Fibroblast of skin of abdomen (primary cell): ENCODE measurements at places on chromosomes 7 and 10.

DNA sequence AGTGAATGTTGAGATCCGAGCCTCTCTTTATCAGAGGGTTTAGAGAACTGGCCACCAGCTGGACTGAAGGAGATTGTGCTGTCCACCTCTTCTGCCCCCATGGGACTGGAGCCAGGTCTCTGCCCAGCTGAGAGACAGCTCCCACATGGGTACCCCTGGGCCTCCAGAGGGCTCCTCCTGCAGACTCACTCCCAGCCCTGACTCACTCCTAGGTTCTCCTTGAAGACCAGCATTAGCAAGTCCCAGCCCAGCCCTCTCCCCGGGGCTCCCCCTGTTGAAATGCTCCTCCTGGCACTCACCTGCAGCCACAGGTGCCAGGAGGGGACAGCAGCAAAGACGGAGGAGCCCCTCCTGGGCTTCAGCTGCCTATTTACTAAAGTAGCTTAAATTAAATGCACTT lies 126.9 kb downstream of the CXCL12 start:
- no peak for DNase-seq

GRCh38 chr10:43236176-43236850 lies 30.6 kb downstream of the RASGEF1A start:
- DNase-seq: no peak

GRCh38 chr10:14276210-14276609 lies 54.5 kb downstream of the FRMD4A start:
- DNase-seq: no peak

DNA sequence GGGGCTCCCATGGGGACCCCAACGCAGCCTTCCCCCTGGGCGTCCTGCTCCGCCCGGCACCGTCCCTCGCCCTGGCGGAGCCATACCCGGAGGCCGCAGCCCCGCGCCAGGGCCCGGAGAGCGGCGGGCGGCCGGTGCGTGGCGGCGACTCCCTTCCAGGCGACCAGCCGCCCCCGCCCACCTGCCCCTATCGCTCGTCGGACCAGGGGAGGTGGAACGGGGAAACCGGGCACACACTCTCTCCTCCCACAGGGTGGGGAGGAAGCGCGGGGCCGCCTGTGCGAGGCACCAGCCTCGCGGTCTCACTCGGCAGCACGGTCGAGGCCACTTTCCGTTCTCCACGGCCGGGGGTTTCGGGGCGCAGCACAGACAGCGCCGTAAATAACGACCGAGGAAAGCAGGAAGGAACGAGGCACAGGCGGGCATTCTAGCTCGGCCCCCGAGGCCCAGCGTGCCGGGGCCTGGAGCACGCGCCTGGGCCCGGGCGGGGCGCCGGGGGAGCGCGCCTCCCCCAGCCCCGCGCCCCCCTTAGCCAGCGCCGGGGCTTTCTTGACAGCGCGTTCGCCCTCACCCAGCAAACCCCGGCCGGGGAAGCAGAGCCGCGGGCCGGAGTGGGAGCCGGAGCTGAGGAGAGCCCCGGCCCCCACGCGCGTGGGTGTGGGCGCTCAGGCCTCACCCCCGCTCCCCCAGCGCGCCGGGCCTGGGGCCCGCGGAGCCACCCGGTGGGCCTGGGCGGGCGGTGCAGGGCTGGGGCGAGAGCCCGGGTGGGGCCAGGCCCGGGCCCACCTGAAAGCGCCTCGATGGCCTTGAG lies 936 bp downstream of the IGF2BP3 start:
- no peak for DNase-seq

GRCh38 chr10:14523286-14523685 lies 192.6 kb upstream of the FRMD4A start:
- DNase-seq: no peak

DNA sequence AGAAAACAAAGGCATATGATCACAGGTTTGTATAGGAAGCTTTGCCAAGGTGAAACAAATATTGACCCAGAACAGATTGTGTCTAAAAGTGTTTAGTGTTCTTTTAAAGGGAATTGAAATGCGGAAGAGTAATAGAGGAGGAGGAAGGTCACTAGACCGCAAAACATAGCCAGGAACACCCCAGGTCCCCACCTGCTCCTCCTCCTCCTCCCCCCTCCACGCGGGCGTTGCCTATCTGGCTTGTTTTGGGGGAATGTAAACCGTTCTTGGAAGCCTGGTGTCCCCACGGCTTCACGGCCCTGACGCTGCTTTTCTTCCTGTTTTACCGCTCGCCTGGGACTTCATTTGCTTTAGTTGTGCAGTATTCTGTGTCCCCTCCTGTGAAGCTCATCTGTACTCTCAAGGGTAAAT lies 81.0 kb upstream of the PFKP start:
- no peak for DNase-seq

- DNase-seq: peak; percentile 24
Measured at GRCh38 chr10:112778579-112778978, 171.5 kb upstream of the TCF7L2 start.

DNA sequence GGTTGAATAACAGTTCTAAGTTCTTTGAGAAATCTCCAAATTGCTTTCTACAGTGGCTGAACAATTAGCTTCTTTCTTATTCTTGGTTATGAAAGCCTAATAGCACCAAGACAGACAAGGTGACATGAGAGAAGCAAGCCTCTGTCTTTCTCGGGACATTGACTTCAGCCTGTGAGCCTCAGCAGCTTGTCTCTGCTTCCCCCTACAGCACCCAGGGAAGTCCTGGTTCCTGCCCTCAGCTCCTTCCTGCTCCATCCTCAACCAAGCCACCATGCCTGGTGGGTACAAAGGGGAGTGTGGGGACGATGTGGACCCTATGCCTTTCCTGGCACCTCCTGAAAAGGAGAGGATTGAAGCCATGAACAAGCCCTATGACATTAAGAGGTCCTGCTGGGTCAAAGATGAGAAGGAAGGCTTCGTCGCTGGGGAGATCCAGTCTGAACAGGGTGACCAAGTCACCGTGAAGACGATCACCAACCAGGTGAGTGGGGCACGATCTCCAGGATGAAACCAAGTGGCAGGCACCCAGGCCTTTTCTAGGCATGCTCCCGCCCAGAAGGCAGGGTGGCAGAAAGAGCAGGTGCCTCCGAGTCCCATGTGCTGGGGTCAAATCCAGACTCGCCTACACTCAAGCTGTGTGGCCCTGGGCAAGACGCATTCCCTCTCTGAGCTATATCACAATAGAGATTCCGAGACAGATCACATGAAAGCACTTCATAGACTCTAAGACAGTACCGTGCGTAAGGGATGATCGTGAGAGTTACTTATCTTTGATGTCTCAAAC lies 30.8 kb upstream of the KPNA7 start:
- no peak for DNase-seq

DNA sequence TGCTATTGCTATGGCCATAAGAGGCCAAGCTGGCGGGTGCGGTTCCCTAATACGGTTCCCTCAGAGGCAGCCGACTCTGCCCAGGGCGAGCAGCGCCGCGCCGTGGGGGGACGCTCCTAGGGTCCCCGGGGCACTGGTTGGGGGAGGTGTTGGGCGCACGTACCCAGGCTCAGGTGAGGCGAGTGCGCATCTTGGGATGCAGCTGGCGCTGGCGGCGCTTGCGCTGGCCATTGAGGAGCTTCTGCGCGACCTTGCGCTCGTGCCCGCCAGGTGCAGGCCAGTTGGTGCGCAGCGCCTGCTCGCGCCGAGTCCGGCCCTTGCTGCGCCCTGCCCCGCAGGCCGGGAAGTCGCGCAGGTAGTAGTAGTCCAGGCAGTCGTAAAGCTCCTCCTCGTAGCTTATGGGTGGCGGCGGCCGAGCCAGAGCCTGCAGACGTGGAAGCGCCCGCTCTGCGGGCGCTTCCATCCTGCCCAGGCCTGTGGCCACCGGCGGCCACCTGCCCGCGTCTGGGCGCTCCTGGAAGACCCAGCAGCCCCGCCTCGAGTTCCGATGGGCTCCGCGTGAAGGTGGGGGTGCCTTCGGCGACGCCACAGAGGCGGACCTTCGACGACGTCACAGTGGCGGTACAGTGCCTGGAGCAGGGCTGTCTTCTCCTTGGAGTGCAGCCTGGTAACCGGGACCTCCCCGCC lies at the start of gene NUPR2:
TSS of gene NUPR2 (minus strand) at position 566 of the 687 bp plus-strand sequence. CDS start at position 463, 103 bp downstream.
- DNase-seq: no peak

GRCh38 chr7:28565980-28566379 lies 153.7 kb downstream of the CREB5 start:
- DNase-seq: peak; percentile 80

DNA sequence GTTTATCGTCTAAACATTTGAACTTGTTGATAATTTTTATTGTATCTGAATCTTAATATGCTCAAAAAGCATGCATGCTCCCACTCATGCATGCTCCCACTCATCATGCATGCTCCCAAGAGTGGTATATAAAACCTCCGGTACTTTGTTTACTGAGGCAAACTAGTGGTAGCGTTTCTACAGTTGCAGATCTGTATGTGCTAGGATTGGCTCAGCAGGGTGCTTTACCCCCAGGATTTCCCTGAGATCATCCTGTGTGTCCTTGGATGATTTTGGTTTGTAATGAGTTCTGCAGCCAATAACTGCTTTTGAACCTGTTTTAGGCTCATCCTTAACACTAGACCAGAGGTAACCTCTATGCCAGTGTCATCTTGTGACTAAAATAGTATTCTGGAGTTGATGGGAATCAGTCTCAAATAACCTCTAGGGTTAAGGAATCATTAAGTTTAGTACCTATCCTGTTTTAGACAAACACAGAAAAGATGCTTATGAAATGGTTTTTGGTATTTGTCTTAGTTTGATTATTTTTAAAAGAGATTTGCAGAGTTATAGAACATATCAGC lies 40.4 kb downstream of the PHTF2 start:
- no peak for DNase-seq

DNA sequence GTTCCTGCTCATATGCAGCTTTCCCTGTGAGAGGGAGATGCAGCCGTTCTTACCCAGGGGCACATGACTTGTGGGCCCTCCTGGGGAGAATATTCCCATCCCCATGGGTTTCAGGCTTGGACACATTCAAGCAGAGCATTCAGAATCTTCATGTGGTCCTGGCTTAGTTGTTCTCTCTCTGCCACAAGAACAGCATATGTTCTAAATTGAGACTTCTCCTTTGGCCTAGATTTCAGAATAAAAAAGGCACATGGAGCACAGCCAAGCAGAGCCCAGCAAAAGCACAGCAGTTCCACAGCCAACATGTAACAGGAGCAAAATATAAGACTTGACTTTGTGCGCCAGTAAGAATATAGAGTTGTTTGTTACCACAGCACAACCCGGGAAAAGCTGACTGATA lies 306.4 kb upstream of the MYO3A start:
- no peak for DNase-seq

DNA sequence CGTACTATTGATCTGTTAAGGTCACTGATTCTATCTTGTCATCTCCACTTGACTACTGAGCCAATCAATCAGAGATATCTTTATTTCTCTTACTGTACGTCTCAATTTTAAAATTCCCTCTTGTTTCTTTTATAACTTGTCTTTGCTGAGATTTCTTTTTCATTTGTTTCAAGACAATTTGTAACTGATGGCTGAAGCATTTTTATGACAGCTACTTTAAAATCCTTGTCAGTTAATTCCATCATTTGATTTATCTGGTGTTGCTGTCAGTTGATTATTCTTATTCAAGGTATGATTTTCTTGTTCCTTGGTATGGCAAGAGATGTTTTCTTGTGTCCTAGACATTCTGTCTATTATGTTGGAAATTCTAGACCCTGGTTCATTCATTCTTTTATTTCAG lies 76.6 kb downstream of the TYW1B start:
- DNase-seq: no peak

- DNase-seq: no peak
Measured at GRCh38 chr7:28731092-28731658, 227.0 kb downstream of the TRIL start.

GRCh38 chr10:132648851-132649528 lies 111.4 kb downstream of the INPP5A start:
- DNase-seq: no peak

DNA sequence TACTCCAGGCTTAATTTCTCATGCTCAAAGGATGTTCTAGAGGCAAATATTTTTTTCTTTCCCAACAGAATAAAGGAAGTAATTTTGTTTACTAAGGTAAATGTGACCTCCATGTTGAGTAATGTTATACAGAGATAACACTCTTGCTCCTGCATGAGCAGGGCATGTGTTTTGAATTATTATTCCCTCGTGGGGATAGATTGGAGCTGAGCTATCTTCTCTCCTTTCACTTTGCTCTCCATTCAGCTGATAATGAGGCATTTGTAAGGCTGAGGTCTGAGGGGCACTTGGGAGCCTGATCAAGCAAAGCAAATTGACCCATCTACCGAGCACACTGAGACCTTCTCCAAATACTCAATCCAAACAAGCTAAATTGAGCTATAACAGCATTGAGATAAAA lies 50.7 kb upstream of the GHITM start:
- no peak for DNase-seq
